CD4-positive, alpha-beta T cell treated with Interleukin-1 beta for 1 hour (primary cell): ENCODE measurements at places on chromosomes 6 and 20.

- DNase-seq, result no peak
Observed at GRCh38 chr6:121765060-121765459, 329.6 kb downstream of the GJA1 start.

DNA sequence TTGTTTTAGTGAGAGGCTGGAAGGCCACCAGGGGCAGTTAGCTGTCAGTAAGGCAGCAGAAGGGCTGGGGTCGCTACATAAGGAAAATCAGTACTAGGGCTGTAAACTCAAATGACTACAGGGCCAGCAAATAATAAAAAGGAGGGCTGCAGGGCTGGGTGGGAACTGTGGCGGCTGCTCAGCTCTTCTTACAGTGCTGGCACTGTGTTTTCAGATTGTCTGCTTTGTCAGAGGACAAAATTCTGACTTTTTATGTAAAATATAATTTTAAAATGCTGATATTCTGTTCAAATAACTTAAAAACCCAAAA lies 23.2 kb downstream of the HLA-A start:
- no peak for DNase-seq

- DNase-seq, result no peak
Observed at GRCh38 chr6:166660157-166660688, 33.2 kb upstream of the RPS6KA2 start.

DNA sequence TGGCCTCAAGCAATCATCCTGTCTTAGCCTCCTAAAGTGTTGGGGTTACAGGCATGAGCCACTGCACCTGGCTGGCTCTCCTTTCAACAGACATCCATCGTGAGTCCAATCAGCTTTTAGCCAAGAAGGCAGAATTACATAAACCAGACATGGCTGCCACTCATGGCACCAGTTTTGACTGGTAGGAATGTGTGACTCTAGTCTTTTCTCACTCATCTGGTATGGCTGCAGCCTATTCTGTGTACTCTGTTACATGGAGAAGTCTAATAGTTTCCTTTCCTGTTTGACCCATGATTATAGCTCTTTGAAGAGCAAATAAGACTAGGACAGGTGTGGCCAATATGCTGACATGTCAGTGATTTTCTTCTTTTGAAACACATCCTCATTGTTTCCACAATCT lies 27.0 kb upstream of the RNF144B start:
- no peak for DNase-seq

- DNase-seq, result no peak
Observed at GRCh38 chr6:133248241-133249001, 7.3 kb downstream of the EYA4 start.

DNA sequence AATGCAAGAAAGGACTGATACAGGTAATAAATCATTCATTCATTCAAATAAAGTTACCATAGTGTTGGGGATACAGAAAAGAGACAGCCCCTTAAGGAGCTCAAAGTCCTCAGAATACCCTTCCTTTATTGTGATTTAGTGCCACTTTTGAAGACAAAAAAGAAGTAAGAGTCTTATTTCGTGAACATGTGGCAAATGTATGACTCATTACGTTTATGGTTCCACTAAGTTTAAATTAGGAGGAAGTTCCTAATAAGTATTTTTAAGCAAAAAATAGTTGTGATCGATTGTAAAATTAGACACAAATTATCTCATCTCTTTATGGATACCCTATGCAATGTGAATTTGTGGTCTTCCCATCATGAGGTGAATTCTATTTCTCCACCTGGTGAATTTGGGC lies 38.5 kb upstream of the GCLC start:
- DNase-seq, result no peak

DNA sequence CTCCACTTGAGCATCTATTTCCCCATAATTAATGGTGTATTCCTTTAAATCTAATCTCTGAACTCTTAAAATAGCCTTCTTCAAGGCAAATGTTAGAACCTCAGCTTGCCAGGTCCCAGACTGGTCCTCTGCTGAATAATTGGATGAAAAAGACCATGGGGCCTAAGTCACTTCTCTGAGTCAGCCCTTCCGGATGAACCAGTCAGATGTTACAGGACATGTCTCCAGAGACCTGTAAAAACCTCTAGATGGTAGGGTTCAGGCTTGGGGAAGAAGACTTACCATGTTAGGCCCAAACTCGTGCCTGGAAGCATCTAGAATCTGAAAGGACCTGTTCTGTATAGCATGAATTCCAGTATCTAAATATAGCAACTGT lies 97.3 kb downstream of the CDKAL1 start:
- no peak for DNase-seq

DNA sequence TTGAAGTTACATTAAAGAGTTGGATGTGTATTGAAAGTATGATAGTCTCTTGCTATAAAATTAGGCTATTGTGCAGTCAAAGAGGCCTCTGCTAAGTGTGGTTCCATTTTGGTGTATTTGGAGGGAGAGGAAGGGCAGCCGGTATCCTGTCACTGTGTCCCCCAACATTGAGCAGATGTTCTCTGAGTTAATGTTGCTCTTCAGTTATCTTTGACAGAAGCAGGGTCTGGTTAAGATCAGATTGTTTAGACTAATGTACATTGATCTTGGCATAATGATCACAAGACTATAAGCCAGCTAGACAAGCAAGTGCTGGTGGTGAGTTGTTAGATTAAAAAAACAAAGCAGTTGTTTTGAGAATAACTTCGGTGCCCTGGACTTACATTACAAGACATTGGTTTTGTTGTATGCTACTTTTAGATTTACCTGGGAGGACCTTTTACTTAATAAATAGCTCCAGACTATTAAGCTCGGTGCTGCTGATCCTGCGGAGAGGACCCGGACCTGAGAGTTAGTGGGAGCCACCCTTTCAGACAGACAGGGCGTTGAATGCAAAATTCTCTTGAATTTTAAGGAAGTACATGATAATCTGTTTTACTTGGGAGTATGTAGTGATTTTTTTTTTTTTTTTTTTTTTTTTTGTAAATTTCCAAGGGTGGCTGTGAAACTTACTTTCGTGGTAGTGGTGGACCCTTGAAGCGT lies 97.8 kb downstream of the JARID2 start:
- DNase-seq, result no peak

GRCh38 chr20:5843054-5843592 lies 92.9 kb downstream of the SHLD1 start:
- no peak for DNase-seq

GRCh38 chr6:62265906-62266525 lies 20.0 kb downstream of the KHDRBS2 start:
- DNase-seq, result no peak

- no peak for DNase-seq
Observed at GRCh38 chr6:135701426-135701825, 150.1 kb upstream of the PDE7B start.

DNA sequence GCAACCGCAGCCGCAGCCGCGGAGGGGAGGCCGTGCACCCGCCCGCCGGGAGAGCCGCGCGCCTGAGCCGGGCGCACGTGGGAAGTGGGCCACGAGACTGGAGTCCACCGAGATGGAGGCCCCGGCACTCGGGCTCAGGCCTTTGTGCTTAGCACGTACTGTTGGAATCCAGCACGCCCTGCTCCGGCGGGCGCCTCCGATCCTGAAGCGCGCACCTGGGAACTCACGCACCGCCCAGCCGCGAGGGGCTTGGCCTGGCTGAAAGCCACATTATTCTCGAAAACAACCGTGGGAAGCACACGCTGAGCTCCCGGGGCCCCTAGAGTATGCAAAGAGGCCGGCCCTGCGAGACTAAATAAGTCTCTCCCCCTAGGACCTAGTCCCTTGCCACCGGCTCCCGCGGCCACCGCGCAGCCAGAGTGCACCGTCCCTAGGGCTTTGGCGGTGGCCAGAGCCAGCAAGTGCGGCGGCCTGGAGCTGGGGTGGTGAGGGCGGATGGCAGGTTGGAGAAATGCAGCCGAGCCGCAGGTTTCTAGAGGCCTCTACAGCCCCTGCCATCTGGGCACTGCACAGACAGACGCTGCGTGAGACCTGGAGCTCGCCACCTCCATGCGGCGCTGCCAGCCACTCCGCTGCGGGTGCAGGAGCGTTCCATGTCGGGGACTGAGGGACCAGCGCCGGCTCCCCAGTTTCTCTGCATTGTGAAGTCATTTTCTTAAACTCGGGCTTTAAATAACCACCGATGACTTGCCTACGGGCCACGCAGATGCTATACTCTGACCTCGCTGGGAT lies 42.0 kb upstream of the LY86 start:
- DNase-seq, result no peak

- DNase-seq, result no peak
Observed at GRCh38 chr6:75128878-75129570, 76.8 kb downstream of the COL12A1 start.

DNA sequence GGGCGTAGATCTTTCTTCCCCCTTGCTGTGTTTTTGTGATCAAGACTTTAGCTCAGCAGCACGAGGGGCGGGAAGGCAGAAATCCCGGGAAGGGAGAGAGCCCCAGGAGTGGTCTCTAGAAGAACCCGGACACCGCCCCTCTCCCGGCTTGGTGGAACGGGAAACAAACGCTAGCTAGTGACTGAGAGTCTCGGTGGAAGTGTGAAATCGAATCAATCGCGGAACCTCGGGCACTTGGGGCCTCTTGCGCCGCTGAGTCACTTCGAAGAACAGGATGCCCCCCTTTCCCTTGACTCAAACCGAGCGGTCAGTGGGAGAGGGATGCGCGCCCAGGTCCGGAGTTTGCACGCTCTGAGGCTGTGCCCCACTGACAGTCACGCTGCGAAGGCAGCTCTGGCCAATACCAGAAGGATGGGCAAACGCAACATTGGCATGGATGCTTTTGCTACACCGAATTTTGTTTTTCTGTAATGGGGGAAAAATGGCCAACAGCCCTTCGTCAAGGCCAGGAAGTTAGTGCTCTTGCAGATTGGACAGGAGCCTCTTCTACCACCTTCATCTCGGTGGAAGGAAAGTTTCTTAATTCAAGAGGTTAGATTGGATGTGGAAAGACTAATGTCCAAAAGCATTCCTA lies 1.6 kb upstream of the OLIG3 start:
- no peak for DNase-seq

GRCh38 chr6:130128326-130128725 lies 94.4 kb downstream of the SAMD3 start:
- DNase-seq, result no peak

- no peak for DNase-seq
Observed at GRCh38 chr20:2603816-2604505, 48.5 kb upstream of the NOP56 start.

GRCh38 chr6:143998686-143999085 lies 9.4 kb downstream of the PLAGL1 start:
- no peak for DNase-seq

GRCh38 chr6:15569035-15569995 lies 93.5 kb downstream of the DTNBP1 start:
- no peak for DNase-seq

DNA sequence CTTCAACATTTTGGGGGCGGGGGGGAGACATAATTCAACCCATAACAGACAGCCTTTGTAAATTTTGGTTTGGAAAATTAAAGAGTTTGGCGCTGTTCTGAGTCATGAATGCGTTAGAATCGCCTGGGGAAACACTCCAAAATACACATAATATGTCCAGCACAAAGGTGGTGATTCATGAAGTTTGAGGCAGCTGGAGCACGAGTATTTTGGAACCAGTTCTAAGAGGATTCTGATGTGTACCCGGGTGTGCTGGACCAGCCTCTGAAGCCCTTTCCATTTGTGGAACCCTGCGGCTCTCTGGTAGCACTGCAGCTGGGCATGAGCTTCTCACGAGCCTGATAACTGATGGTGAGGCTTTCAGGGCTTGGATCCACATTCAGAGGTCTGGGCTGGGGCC lies 4.7 kb downstream of the GMPR start:
- DNase-seq, result no peak

GRCh38 chr6:79671600-79672266 lies 40.6 kb downstream of the SH3BGRL2 start:
- DNase-seq, result peak; percentile 44

- DNase-seq, result peak; percentile 79
Observed at GRCh38 chr20:330233-331149, 5.1 kb downstream of the SOX12 start.
